ENCODE measurements at places on chromosomes 3 and 15.

GRCh38 chr3:196287440-196288140 lies at the start of gene PCYT1A:
PCYT1A (minus strand) TSS chr3:196287726; CDS start chr3:196270531, 17,195 bp downstream.
- DNase-seq: peak; percentile 93

GRCh38 chr3:175335229-175335628 lies 476.1 kb downstream of the NAALADL2 start:
- no peak for DNase-seq

GRCh38 chr3:72078676-72079368 lies 293.9 kb upstream of the PROK2 start:
- no peak for DNase-seq

DNA sequence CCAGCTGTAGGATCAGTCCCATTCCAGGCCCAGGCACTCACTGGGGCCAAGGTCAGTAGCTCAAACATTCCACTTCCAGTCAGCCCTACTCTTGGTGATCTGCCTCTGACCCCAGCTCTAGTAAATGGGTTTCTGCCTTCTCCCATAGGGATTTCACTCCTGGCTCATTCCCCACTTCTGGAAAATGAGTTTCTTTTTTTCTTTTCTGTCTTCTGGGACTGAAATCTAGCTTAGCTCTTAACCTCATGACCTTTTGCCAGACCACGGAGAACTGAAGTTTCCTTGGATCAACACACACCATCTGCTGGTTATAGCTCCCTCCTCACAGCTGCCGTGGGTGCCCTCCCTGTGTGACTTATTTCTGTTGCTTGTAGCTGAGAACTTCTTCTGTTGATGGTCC lies 21.3 kb downstream of the MME start:
- no peak for DNase-seq

DNA sequence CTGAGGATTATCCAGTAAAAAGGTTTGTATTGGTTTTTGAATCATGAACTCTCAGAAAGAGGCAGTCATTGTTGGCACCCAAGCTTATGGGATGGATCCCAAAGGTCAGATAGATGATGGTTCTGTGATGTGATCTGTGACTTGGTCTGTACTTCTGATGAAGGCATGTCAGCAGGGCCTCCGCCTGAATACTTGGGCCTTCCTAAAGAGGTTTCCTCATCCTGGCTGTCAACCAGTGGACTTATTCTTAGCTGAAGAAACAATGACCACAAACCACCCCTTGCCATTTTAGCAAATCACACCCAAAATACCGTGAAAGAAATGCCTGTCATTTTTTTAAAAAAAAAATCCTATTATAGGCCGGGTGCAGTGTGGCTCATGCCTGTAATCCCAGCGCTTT lies 48.2 kb upstream of the SLC9A9 start:
- no peak for DNase-seq

- DNase-seq: no peak
These were observed 17.8 kb downstream of the EDEM1 start for GRCh38 chr3:5205165-5205941.

DNA sequence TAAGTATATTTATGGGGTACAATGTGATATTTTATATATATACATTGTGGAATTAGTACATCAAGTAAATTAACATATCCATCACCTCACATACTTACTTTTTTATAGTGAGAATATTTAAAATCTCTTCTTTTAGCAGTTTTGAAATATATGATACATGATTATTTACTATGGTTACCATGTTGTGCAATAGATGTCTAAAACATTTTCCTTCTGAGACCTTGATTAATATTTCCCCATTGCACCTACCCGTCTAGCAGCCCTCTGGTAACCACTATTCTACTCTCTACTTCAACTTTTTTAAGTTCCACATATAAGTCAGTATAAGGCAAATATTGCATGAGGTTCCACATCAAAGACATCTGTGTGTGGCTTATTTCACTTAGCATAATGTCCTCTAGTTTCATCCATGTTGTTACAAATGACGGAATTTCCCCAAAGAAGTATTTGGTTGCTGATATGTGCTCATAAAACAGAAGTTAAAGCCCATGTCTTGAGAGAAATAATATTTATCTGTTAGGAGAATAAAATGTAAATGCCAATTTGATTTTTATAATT lies 29.6 kb upstream of the NFKBIZ start:
- DNase-seq: no peak

GRCh38 chr3:174951034-174951433 lies 91.9 kb downstream of the NAALADL2 start:
- DNase-seq: no peak

GRCh38 chr3:124858275-124858674 lies 28.9 kb downstream of the ITGB5 start:
- no peak for DNase-seq

GRCh38 chr15:57198654-57199291 lies 177.5 kb upstream of the CGNL1 start:
- DNase-seq: no peak

- peak; percentile 20 for DNase-seq
These were observed 169.1 kb downstream of the VPS8 start for GRCh38 chr3:184981071-184981470.

DNA sequence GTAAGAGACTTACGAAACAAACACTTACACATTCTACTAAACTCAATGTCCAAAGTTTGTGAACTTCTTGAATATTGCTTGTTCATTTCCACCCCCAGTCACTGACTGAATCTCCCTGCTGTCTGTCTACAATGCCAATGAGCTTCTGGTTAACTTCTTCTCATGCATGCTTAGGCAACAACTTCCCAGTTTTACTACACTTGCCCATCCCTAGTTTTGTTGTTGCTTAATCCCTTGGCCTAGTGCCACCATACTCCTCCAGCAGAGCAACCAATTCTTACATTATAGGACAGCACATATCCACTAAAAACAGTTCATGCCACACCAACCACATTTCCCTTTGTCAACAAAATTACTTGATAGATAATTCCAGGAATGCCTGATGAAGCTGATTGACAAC lies 40.9 kb upstream of the CCR2 start:
- DNase-seq: peak; percentile 39

DNA sequence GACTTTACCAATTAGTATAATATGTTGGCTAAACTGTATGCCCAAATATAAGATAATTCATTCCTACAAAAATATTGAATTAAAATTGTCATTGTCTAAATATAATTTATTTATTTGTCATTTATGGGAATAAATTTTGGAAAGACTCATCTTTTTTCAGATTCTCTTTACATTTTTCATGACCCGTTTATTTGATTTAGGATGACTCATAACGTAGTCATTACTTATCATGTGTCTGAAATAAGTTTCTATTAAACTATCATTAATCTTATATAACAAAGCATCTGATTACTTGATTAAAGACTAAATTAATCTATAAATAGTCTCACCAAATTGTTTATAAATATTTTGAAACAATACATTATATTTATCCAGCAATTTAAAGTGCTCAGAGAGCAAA lies 516.6 kb downstream of the CADM2 start:
- no peak for DNase-seq

DNA sequence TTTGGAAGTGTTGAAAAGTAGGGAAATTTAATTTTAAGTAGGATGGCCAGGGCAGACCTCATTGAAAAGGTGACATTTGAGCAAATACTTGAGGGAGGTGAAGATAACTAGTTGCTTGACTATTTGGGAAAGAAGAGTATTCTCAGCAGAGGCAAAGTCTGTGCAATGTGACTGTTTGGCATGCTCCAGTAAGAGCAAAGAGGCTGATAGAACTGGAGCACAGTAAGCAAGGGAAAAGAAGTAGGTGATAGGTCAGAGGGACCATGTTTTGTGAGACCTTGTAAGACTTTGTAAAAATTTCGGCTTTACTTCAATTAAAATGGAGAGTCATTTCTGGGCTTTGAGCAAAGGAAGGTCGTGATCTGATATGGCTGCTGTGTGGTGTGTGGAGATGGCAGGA lies 335.8 kb downstream of the ZIC1 start:
- no peak for DNase-seq

GRCh38 chr3:48783304-48783703 lies 64.4 kb downstream of the PRKAR2A start:
- DNase-seq: no peak

GRCh38 chr3:148642214-148642613 lies 55.5 kb upstream of the AGTR1 start:
- no peak for DNase-seq

GRCh38 chr3:125156456-125156855 lies 56.1 kb downstream of the SLC12A8 start:
- no peak for DNase-seq

GRCh38 chr3:121508389-121508788 lies 37.4 kb downstream of the POLQ start:
- no peak for DNase-seq

DNA sequence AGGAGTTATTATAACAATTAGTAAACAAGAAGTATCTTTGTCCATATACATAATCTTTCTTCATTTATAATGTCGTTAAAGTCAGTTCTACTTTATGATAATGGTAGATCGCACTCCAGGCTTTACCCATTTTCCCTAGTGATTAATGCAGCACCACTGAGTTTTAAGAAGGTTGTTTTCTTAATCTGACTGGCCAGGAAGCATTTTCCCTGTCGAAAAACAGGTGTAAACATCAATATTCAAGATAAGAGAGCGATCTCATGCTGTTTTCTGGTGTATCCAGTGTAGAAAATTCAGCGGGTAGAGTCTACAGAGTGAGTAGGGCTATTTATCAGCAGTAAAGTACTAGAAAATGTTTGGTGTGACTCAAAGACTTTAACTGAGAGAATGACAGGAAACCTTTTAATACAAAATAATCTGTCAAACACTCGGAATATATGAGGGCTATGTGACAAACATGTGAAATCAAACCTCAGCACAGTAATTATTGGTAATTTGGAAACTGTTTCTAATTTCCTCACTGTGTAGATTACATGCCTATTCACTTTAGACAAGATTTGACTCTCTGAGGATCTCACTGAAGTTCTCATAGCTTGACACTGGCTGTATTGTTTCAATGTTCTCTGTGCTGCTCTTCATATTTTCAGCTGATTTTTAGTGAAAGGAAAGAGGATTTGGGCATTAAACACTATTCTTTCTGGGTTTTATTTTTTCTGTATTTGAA lies 1013.2 kb downstream of the VGLL3 start:
- no peak for DNase-seq

GRCh38 chr3:100260081-100260684 lies 609 bp upstream of the TBC1D23 start:
- DNase-seq: peak; percentile 52

GRCh38 chr3:108669208-108669607 lies 79.7 kb downstream of the DZIP3 start:
- DNase-seq: no peak

- DNase-seq: no peak
These were observed 1005.9 kb downstream of the ZPLD1 start for GRCh38 chr3:103440539-103441203.

GRCh38 chr15:71109905-71110304 lies 5.4 kb upstream of the THSD4 start:
- no peak for DNase-seq

DNA sequence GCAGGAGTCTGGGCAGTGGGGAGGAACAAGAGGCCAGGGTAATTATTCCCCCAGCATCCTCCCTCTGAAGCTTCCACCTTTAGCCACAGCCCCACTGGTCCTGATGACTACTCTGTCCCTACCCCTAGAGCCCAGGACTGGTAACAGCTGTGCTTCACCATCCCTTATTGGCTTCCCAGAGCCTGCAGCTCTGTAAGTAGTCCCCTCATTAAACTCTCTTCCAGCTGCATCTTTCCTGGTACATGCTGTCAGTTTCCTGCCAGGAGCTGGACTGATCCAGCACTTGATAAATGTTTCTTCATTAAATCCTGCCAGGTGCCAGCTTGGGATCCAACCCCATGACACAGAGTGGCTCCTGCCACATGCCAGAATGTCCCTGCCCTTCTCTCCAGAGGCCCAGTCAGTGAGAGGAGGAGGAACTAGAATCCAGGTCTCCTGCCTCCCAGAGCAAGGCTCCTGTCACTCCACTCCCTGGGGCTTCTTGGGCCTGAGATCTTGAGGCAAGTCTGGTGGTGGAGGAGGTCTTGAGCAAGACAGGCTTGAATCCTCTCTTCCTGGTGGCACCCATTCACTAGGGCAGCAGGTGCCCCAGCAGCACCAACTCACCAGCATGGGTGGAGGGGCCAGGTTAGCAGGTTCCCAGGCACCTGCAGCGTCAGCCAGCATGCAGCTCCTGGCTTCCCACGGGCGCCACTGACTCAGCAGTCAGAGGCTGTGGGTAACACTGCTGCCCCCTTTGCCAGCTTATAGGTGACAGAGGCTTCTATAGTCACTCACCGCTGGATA lies 27.6 kb downstream of the FBXW12 start:
- DNase-seq: peak; percentile 30

DNA sequence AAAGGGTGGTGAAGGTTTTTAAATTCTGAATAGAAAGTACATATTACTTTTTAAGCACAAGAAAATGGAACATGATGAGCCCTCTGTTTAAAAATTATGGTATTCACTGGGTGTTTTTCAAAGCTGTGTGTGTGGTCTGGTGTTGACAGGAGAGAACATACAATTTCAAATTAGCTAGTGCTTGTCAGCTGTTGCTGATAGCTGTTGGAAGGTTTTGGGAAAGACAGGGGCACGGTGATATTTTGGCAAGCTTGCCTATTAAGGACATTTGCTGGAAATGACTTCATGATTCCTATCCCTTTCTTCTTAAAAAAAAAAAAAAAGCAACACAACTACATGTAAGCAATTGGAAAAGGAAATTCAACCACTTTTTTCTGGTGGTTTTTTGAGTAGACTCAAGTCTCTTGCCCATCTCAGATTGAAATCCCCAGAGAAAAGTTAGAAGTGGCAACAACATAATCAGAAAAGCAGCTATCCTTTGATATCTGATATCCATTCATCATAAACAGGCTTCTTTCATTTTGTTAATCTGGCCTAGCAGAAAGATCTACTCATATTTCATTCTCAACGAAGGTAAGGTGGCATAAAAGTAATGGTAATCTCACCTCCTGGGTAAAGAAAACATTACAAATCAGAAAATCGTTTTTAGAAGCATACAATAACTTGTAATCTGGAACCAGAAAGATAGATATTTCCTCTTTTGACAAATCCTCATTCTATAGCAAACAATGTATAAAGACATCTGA lies 130.0 kb downstream of the RBMS3 start:
- DNase-seq: no peak

GRCh38 chr15:90013503-90013937 lies 12.4 kb downstream of the ZNF710 start:
- DNase-seq: no peak

DNA sequence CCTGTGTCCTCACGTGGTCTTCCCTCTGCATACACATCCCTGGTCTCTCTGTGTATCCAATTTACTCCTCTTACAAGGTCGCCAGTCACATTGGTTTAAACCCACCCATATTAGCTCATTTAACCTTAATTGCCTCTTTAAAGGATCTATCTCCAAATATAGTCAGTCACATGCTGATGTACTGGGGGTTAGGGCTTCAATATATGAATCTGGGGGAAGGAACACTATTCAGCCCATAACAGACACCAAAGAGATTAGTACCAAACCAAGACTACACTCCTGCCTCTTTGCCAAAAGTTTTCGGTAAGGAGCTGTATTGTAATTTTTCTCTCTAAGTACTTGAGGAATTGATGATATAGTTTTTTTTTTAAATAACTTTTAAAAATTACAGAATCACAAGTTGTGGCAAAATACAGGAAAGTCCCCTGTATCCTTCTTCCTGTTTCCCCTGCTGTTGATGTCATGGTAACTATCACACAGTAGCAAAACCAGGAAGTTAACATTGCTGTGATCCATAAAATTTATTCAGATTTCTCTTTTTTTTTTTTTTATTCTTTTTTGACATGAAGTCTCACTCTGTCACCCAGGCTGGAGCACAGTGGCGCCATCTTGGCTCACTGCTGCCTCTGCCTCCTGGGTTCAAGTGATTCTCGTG lies 67.8 kb downstream of the SLCO3A1 start:
- DNase-seq: no peak

GRCh38 chr3:169602482-169602881 lies 61.0 kb downstream of the MECOM start:
- no peak for DNase-seq

- DNase-seq: no peak
These were observed 267.1 kb upstream of the TPRG1 start for GRCh38 chr3:188904670-188905069.

Measured in HuH-7 (cell line).